ENCODE measurements at places on chromosomes 13 and 19.

DNA sequence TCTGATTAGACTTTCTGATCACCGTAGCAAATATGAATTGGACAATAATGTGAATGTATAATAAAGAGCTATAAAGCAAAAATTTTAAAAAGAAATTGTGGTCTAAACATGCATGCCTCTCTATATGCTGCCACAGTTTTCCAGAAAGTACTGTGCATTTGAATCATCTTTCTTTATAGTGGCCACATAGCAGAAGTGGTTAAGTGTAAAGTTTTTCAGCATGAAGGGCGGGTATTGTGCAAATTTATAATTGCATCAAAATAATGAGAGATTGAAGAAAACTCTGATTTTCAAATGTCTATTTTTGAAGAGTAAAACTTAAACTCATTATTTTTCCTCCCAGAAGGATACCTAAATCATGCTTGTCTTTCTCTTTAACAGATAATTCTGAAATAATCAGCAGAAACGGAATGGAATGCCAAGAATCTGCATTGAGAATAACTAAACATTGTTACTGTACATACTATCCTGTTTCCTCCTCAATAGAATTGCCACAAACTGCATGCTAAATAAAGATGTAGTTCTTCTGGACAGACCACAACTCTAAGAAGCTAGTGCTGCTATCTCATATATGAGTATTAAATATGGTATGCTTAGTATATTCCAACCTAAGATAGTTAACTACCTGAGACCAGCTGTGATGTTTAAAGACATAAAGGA lies 42.9 kb upstream of the RAP2A start:
- no peak for DNase-seq

- DNase-seq = no peak
These were observed 362.6 kb downstream of the KCNRG start for GRCh38 chr13:50377726-50378270.

DNA sequence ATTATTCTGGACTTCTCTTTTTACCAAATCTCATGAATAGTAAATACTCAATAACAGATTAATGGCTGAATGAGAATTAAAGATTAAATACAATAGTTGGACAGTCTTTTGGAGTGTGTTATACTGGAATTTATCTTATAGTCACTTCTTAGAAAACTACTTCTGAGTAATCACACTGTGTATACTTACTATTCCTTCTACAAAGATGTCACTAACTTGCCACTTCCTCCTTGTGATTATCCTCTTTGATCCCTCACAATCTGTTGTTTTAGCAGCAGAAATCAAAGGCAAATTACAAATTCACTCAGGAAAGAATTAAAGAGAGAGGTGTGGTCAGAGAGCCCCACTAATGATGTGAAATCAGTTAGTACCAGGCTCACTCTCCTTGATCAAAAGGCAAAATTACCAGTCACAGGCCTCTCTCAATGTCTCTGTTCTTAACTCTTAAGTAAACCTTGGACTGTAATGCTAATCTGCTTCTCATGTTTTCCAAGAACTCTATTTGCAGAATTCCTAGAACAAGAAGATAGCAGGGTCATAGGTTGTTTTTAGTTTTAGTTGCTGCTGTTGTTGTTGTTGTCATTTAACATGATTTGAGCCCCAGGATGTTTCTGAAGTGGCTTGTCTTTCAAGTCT lies 37.3 kb upstream of the FNDC3A start:
- no peak for DNase-seq

GRCh38 chr13:24270639-24271141 lies 38.7 kb upstream of the C1QTNF9 start:
- DNase-seq = peak; percentile 52

GRCh38 chr13:40480012-40480914 lies 186.2 kb downstream of the FOXO1 start:
- no peak for DNase-seq

GRCh38 chr19:19751846-19752245 lies 18.9 kb upstream of the ZNF14 start:
- DNase-seq = no peak

- DNase-seq = no peak
These were observed 74.2 kb downstream of the TRPM4 start for GRCh38 chr19:49231804-49232203.

GRCh38 chr19:18669524-18669817 lies 14.0 kb upstream of the CRTC1 start:
- no peak for DNase-seq

DNA sequence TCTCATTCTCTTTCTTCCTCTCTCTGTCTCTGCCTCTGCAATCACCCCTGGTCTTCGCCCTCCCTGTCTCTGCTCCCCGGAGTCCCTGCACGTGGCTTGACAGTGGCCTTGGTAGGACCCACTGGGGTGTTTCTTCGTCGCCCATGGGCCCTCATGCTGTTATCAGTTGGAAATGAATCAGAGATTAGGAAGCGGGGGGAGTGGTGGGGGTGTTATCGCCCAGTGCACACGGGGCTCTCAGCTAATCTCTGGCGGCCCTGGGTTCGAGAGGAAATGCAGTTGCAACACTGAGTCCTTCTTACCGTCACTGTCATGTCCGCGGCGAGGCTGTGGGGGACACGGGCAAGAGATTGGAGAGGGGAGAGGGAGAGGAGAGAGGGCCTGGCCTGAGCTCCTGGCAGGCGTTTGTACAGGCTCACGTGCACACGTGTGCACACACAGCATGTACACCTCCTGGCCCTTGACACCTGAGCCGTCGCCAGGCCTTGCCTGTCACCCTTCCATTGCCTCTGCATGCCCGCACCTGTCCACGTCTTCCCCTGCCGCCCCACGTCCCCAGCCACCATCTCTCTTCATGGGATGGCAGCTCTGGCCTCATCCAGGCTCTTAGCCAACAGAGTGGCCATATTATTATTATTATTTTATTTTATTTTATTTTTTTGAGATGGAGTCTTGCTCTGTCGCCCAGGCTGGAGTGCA lies 37.8 kb upstream of the SLC7A10 start:
- DNase-seq = no peak

- DNase-seq = peak; percentile 59
These were observed 1.2 kb downstream of the S1PR4 start for GRCh38 chr19:3179739-3180293.

GRCh38 chr19:51044327-51044726 lies 9.5 kb upstream of the KLK12 start:
- no peak for DNase-seq

- no peak for DNase-seq
These were observed 8.5 kb upstream of the LGALS14 start for GRCh38 chr19:39695759-39696158.

DNA sequence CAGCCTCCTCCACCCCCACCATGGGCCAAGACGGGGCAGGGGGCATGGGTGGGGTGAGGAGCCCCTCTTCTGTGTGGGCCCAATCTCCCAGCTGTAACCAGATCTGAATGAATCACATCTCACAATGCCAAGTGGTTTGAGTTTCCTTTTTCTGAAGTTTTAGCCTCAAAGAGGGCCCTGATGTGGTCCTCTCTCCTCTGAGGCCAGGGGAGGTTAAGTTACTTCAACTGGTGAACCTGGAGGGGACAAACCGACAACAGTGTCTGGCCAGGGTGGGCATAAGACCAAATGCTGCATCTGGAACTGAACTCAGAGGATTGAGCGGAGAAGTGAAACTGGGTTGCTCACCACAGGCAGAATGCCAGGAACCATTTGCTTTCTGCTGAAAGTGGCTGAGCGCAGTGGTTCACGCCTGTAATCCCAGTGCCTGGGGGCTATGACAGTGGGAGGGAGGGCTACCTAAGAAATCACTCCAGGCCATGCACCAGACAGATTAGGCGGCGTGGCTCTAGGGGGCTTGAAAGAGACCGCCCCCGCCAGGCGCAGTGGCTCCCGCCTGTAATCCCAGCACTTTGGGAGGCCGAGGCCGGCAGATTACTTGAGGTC lies 15.4 kb upstream of the IRGC start:
- DNase-seq = no peak

GRCh38 chr19:677201-677600 lies 1.0 kb downstream of the FSTL3 start:
- no peak for DNase-seq

GRCh38 chr13:30687601-30688000 lies 47.7 kb upstream of the ALOX5AP start:
- DNase-seq = no peak

- no peak for DNase-seq
These were observed 246.5 kb upstream of the TMTC4 start for GRCh38 chr13:100921139-100921538.

GRCh38 chr19:2711172-2711874 lies 8.8 kb upstream of the GNG7 start:
- no peak for DNase-seq
